ENCODE measurements at places on chromosomes 1 and 21.

DNA sequence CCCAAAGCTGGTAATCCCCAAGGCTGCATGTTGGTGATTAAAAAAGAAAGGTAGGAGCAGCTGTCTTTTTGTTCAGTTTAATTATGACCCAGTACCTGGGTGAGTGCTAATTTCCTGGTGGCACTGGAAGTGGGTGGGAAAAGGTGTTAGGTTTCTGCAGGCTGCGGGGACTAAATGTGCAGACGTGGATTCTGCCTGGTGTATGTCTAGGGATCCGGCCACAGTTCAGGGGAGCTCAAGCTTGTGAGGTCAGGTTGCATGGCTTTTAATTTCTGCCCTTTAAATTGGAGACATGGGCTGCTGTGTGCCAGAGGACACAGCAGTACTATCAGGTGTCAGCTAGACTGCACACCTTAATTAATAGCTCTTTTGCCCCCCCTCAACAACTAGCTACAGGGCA, 20.3 kb upstream of the TBX19 start:
- DNase-seq, result no peak

- no peak for DNase-seq
These were observed 687 bp upstream of the ERI3 start for GRCh38 chr1:44355582-44356305.

GRCh38 chr1:225554216-225554812, 98.6 kb downstream of the ENAH start:
- peak; percentile 8 for DNase-seq

DNA sequence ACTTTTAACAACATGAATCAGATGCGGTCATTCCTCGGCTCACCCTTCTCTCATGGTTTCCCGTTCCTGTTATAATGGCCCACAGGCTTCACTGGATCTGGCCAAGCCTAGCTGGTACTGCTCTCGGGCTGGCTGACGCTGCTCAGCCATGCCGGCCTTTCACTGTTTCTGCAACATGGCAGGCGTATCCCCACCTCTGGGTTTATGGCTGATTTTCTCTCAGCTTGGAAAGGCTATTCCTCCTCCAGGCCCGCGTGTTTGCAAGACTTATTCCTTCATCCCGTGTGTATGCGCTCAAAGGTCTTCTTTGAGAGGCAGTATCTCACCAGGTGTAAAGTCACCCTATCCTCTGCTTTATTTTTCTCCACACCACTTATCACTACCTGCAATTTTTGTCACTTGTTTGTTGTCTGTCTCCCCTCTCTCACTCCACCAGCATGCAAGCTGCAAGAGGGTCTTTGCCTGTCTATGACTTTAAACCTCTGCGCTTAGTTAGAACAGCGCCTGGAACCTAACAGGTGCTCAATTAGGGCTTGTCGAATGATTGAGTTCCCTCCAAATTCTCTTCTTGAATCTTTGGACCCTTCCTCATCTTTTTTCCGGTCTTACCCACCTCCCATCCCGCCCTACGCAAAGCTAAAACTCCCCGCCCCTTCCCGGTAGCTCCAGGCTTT, 491 bp upstream of the RAP1A start:
- no peak for DNase-seq

GRCh38 chr1:205062319-205062718, 19.3 kb downstream of the CNTN2 start:
- no peak for DNase-seq

GRCh38 chr21:32256251-32256650, 22.6 kb downstream of the MIS18A start:
- no peak for DNase-seq

GRCh38 chr1:226034482-226034881, 28.0 kb upstream of the H3-3A start:
- peak; percentile 98 for DNase-seq

DNA sequence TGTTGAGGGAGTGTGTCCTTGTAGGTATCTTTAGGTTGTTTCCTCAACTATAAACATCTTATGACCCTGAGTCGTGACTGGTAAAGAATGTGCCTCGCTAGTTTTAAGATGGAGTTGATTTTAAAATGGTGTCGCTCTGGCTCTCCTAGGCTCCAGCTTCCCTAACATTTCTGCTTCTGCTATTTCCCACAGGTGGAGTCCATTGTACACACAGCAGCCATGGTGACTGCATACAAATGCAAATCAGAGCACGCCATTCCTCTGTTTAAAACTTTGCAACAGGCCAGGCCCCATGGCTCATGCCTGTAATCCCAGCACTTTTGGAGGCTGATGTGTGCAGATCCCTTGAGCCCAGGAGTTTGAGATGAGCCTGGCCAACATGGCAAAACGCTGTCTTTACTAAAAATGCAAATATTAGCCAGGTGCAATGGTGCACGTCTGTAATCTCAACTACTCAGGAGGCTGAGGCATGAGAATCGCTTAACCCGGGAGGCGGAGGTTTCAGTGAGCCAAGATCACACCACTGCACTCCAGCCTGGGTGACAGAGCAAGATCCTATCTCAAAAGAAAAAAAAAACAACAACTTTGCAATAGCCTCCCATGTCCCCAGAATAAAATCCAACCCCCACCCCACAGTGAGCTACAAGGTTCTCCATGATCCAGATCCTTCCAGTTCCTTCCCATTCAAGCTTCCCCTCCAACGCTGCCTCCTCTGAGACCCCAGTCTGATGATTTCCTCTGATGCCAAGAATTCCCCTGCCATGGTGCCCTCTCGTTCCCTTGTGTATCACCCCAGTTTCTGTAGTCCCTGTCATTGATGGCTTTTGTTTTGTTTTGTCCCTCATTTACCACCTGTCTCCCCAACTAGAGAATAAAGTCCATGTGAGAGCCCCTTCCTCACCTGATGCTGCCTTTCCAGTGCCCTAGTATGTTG, 36.9 kb upstream of the KLHDC7A start:
- no peak for DNase-seq

DNA sequence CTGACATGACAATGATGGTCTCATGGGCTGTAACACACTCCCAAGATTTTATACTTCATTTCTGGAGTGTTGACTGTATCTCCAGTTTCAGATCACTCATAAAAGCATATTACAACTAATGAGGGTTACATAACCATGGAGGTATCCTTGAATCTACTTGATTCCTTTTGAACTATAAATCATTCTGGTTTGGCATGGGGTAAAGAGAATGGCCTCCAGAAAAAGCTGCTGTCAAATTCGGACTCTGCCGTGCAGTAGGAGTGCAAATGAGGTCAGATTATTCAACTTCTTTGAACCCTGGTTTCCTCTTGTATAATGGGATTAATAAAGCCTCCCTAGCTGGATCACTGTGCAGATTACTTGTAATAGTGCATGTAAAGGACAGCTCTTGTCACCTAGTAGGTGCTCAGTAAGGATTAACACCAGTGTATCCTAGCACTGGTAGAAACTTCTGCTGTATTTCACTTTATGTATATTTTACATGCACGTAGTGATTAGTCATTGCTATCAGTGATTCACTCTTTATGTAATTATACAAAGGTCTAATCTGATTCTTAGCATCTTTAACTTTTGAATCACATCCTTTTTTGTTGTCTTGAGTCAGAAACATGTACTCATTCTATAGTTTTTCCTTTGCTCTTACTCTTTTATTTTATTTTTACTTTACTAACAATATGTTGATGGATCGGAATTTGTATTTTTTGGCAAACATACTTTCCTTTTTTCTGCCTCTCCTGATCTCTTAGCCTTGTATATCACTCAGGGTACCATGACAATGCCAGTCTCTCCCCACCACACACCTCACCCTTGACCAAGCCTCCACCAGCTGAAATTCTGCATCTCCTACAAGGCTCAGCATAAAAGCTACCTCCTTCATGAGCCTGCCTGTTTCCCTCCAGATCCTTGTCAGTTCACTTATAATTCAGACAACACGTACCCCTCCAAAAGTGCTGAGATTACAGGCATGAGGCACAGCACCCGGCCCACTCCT, 3.2 kb downstream of the LRRC8C start:
- DNase-seq, result no peak

- DNase-seq, result no peak
These were observed 57.7 kb downstream of the VWA5B1 start for GRCh38 chr1:20348326-20348915.

- DNase-seq, result no peak
These were observed 31.9 kb downstream of the SPTA1 start for GRCh38 chr1:158654571-158654970.

- DNase-seq, result no peak
These were observed 12.5 kb upstream of the ABCB10 start for GRCh38 chr1:229570891-229571516.

DNA sequence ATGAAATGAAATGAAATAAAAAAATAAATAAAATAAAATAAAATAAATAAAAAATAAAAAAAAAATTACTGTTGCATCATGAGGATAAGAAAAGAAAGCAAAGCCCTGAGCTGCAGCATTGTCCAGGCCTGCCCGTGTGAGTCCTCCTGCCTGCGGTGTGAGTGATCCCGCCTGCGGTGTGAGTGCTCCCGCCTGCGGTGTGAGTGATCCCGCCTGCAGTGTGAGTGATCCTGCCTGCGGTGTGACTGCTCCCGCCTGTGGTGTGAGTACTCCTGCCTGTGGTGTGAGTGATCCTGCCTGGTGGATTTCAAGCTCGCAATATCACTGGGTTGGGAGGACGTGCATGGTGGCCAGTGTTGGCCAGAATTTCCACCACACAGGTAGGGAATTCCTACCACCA, 22.4 kb upstream of the PTTG1IP start:
- DNase-seq, result no peak

GRCh38 chr1:230987448-230987847, 8.6 kb downstream of the ARV1 start:
- no peak for DNase-seq

DNA sequence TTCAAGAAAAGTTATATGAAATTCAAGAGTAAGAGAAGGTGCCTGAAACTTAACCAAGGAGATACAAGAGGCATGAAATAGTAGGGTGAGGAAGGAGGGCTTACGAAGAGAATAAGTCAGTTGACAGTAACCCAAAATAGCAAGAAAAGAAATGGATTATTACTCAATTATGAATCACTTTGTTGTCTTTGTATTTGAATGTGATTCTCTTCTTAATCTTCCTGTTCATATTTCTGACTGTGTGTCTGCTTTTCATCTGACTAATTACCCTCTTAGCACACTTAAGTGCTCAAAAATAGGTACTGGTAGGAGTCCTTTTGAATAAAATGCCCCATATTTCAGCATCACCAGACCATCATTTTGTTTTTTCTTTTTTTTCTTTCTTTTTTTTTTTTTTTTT, 39.4 kb downstream of the GLMN start:
- DNase-seq, result no peak

DNA sequence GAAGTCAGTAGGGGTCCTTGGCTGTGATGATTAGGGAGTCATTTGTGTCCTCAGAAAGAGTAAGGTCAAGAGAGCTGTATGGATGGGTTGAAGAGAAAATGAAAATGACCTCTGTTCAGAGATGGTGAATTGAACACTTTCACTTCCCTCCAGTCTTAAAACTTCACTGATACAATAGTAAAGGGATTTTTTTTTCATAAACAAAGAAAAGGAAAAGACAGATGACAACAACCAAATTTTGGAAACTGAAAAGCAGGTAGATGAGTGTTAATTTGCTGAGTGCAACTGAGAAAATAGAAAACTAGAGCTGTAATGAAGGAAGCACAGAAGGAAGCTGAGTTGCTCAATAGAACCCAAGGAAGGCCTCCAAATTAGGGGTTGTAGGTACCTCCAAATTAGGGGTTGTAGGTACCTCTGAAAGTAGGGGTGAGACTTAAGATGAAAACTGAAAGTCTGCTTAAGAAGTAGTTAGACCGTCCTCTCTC, 14.8 kb upstream of the S1PR1 start:
- DNase-seq, result no peak

- DNase-seq, result no peak
These were observed 37.9 kb downstream of the CDK18 start for GRCh38 chr1:205542367-205542766.

DNA sequence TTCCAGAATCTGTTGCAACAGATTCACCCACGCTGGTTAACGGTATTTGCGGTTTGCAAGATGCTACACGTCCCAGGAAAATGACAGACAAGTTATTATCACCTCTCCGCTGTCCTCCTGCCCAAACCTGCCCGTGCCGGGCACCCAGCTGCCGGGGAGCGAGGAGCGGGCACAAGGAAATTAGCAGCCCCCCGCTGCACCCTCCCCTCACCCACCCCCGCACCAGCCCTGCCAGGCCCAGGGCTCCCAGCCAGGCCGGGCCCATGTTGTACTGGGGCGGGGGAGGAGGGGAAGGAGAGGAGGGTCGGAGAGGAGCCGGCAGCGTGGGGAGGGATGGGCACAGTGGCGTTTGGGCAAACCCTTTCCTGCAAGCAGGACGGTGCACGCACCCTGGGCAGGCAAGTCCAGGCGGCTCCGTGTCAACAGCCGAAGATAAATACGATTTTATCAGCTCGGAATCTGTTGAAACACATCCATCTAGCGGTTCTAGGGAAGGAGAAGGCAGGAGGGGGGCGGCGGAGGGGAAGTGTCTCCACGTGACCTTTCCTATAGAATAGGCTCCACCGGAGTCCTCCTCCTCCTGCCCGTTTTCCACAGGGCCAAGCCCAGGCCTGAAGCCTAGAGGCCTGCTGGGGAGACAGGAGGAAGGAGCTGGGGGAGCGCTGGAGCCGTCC, 35.1 kb upstream of the CCDC27 start:
- DNase-seq, result no peak

DNA sequence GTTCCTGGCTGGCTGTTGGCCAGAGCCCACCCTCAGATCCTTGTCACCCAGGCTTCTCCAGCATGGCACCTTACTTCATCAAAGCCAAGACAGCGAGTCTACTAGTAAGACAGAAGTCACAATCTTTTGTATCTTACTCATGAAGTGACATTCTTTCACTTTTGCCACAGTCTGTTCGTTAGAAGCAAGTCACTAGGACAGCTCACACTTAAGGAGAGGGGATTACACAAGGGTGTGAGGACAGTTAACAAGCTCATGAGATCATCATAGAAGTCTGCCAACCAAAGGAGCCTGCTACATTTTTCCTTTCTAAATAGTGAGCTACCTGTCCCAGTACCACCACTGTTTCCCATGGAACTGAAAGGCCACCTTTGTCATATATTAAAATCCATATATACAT, 61.5 kb downstream of the PACC1 start:
- no peak for DNase-seq

DNA sequence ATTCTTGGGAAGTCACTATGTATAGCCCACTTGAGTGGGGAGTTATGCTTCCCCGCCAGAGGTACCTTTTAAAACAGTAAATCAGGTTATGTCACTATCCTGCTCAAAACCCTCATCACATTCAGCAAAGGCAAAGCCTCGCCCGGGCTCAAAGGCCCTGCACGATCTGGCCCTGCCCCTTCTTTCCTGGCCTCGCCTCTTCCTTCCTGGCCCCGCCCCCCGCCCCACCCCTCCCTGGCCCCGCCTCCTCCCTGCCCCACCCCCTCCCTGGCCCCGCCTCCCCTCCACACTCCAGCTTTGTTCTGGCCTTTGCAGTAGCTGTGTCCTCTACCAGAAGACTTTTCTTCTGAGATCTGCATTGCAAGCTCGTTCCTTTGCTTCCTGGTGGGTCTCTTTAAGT, 6.6 kb downstream of the LDLRAD2 start:
- no peak for DNase-seq

DNA sequence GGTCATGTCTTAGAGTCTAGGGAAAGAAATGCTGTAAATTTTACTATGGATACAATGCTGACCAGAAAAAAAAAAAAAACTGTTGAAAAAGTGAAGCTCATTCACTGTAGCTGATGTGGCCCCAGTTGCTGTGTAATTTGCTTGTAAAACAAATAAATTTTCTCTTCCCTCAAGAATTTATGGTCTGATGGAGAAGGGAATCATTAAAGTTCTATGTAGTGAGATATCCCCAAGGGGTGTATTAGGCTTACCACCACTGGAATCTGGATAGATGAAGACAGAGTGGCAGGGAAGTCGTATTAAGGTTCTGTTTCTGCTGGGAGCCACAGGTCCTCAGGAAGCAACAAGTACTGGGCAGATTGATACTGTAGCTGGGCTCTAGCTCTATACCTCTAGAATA, 860.0 kb downstream of the LTN1 start:
- DNase-seq, result peak; percentile 62
